ENCODE measurements at places on chromosomes 16 and 17. TPM values are rescaled to one million over a fixed set of nuclear protein-coding genes. Genes with fewer than 3 reads are reported as not detected.

DNA sequence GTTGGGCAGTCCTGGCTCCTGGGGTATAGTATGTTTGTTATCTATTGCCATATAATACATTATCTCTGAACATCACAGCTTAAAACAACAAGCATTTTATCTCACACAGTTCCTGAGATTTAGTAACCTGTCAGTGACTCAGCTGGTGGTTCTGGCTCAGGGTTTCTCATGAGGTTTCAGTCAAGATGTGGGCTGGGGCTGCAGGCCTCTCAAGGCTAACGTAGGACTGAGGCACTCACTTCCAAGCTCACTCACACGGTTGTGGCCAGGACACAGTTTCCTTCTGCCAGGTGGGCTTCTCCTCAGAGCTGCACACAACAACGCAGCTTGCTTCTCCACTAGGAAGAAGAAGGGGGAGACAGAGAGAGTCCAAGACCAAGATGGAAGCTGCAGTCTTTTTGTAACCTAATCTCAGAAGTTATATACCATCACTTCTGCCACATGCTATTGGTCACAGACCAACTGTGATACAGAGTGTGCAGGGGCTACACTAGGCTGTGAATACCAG, 10.3 kb upstream of the MED13 start:
- no peaks in the 10 kb centered on the region for H3K36me3 ChIP-seq
- no peaks in the 10 kb centered on the region for H3K27me3 ChIP-seq
- H3K4me3 ChIP-seq, result no peak overlapping the region
- no peak overlapping the region for H3K27ac ChIP-seq
- no peaks in the 10 kb centered on the region for H3K4me1 ChIP-seq

GRCh38 chr17:49597928-49598655, 22.4 kb downstream of the NXPH3 start:
- no peaks in the 10 kb centered on the region for H3K4me1 ChIP-seq
- no peak for DNase-seq
- H3K36me3 ChIP-seq, result peaks cover 59% of the 10 kb centered on the region
- no peak overlapping the region for H3K27ac ChIP-seq

DNA sequence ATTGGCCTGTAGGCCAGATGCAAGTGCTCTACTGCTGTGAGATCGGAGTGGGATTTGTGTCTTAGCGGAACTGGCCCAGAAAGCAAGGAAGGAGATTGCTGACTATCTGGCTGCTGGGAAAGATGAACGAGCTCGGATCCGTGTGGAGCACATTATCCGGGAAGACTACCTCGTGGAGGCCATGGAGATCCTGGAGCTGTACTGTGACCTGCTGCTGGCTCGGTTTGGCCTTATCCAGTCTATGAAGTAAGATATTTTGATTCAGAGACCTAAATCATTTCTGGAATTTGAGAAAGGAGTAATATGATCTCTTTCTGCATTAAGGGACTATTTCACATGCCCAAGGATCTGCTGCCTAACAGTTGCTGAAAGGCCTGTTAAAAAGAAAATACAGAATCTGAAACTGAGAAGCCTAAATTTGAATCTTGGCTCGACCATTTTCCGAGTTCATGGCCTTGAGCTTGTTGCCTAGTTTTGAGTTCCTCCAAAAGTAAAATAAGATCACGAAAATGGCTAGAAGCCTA, 21.1 kb downstream of the IST1 start:
- H3K27me3 ChIP-seq, result no peaks in the 10 kb centered on the region
- DNase-seq, result no peak
- no peak overlapping the region for H3K27ac ChIP-seq
- no peak overlapping the region for H3K4me3 ChIP-seq
- H3K36me3 ChIP-seq, result peaks cover 56% of the 10 kb centered on the region
- H3K4me1 ChIP-seq, result peaks cover 27% of the 10 kb centered on the region

The SLC4A1 gene
- total RNA-seq, result not detected

- H3K27ac ChIP-seq, result no peak overlapping the region
- no peaks in the 10 kb centered on the region for H3K36me3 ChIP-seq
- H3K4me3 ChIP-seq, result peak overlapping the region; percentile 21
- DNase-seq, result peak; percentile 5
- H3K4me1 ChIP-seq, result peaks cover 15% of the 10 kb centered on the region
Measured at GRCh38 chr17:8326511-8327302, 12.9 kb upstream of the ODF4 start.
